ENCODE measurements at places on chromosomes 1 and 21.

DNA sequence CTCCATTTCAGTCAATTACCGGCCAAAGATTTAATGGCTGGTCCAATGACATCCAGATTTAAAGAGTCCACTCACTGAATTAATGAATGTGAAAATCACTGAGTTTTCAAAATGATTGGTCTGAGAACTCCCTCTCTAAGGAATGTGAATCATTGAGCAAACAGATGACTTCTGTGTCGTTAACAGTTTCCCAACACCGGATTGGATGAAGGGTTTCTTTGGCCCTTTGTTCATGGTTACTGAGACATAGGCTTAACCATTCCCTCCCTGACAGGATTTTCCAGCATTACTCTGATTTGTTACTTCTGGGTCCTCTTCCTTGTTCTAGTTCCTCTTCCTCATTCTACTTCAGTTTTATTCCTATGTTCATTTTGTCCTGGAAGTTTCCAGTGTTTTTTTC lies 1.5 kb upstream of the CLDN17 start:
- no peak for DNase-seq

GRCh38 chr1:51535006-51535592 lies 16.0 kb upstream of the EPS15 start:
- DNase-seq, result peak; percentile 26

DNA sequence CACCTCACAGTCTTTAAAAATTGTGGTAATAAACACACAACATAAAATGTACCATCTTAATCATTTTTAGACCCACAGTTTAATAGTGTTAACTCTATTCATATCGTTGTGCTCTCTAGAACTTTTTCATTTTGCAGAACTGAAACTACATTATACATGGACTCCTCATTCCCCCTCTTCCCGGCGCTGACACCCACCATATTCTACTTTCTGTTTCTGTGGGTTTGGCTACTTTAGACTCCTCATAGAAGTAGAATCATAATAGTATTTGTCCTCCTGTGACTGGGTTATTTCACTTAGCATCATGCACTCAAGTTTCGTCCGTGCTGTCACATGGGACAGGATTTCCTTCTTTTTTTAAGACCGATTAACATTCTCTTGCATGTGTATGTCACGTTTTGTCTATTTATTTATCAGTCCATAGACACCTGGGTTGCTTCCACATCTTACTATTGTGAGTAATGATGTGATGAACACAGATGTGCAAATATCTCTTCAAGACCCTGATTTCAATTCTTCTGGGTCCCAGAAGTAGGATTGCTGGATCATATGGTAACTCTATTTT lies 62.9 kb upstream of the TMPRSS2 start:
- DNase-seq, result no peak

DNA sequence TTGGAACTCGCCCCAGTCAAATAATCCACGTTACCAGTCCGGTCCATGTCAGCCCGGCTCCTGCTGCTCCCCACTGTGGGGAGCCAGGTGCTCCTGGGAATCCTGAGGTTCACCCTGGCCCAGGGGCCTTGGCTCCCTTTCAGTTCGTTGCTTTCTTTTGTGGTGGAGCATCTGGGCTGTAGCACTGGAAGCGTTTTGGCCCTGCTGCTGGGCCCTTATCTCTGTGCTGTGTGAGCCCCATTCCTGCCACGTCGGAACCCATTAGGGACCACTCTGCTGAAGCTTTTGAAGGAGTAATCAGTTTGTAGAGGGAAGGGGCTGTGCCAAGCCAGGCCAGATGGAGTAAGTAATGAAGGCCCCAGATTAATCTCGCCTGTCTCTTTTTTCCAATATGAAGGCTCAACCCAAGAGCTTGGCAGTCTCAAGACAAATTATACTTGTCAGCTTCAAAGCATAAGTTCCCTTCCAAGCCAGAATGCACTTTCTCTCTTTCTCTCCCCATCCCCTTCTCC lies 82.3 kb downstream of the PGM1 start:
- no peak for DNase-seq

GRCh38 chr1:206831650-206832049 lies 33.8 kb upstream of the IL20 start:
- no peak for DNase-seq

- no peak for DNase-seq
Observed at GRCh38 chr1:68442006-68442405, 7.7 kb downstream of the RPE65 start.

GRCh38 chr1:245825128-245825901 lies 670.5 kb downstream of the KIF26B start:
- no peak for DNase-seq

DNA sequence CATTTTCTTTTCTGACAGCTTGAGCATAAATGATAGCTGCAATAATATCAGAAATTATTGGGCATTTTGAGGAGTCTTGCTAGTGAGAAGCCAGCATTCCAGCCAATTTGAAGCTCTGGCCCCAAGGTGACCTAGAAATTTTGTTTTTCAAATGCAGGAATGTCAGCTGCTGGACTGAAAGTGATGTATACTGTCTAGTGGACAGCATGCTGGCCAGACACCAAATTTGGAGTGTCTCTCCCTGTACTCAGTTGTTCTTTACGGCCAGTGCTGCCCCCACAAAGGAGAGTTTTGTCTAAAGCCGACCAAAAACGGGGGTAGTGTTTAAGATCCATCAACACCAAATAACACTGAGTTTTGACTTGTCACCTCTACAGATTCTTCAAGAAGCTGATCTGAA lies 5.2 kb downstream of the RGS7 start:
- DNase-seq, result no peak

- DNase-seq, result no peak
Observed at GRCh38 chr1:41607808-41608207, 123.3 kb upstream of the EDN2 start.

DNA sequence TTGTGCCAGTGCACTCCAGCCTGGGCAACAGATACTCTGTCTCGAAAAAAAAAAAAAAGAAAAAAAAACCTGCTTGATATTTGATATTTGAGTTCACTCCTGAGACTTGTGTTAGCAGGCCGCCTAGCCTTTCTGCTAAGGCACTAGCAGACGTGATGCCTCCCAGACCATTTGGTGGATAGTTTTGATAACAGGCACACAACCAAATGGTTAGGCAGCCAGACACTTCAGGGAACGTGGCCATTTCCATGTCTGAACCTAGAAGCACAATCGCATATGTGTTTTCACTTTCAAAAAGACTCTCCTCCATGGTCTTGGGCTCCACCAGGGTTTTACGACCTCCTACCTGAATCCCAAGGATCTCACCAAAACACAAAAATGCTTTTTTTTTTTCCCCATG lies 1319.5 kb downstream of the BRINP3 start:
- no peak for DNase-seq

DNA sequence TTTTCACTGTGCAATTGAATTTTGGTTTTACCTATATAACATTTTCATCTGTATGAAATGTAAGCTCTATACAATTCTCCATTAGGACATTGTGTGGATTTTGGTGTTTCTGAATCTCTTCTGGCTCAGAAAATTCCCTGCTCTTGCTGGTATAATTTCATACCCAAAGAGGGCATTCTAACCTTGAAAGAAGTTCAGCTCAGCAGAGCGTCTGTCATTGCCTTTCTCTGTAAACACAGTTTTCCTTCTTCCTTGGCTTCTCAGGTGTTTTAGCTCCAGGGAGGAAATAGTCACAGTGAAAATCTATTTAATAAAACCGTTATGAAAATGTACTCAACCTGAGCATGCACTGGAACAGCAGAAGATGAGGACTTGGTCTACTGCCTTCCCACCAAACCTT lies 16.0 kb downstream of the DISC1 start:
- DNase-seq, result no peak

GRCh38 chr1:244751271-244751895 lies 84.1 kb upstream of the COX20 start:
- DNase-seq, result no peak

DNA sequence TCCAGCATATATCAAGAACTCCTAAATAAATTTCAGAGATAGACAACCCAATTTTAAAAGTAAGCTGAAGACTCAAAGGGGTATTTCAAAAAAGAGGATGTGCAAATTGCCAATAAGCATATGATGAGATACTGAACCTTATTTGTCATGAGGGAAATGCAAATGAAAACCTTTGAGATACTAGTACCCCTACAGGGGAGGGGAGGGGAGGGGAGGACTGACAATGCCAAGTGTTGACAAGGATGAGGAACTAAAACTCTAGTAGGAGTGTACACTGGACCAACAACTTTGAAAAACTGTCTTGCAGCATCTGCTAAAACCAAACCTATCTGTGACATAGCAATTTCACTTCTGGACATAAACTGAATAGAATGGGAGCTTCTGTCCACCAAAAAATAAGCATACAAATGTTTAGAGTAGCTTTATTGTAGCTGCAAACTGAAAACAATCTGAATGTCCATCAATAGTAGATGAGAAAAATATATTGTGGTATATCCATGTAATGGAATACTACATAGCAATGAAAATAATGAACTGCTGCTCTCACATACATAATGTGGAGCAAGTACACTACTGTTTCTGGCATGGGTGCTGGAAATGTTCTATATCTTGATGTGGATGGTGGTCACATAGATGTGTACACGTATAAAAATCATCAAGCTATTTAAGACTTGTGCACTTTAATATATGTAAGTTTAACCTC lies 57.2 kb downstream of the CDK18 start:
- DNase-seq, result no peak

GRCh38 chr1:29310616-29311180 lies 74.4 kb downstream of the PTPRU start:
- no peak for DNase-seq

GRCh38 chr1:204979891-204980649 lies 62.9 kb upstream of the CNTN2 start:
- no peak for DNase-seq

DNA sequence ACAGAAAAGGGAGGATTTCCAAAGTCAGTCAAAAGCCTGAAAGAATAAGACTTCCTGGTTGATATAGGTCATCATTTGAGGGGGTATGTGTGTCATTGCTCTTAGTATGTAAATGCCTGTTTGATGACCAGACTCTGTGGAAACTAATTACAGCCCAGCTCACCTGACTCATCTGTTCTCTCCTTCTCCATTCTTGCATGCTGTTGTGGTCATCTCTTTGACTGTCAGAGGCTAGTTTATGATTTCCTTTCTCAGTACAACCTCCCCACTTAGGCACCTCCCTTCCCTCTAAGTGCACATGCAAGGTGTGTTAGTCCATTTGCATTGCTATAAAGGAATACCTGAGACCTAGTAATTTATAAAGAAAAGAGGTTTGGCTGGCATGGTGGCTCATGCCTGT lies 2.4 kb upstream of the C1orf116 start:
- no peak for DNase-seq

DNA sequence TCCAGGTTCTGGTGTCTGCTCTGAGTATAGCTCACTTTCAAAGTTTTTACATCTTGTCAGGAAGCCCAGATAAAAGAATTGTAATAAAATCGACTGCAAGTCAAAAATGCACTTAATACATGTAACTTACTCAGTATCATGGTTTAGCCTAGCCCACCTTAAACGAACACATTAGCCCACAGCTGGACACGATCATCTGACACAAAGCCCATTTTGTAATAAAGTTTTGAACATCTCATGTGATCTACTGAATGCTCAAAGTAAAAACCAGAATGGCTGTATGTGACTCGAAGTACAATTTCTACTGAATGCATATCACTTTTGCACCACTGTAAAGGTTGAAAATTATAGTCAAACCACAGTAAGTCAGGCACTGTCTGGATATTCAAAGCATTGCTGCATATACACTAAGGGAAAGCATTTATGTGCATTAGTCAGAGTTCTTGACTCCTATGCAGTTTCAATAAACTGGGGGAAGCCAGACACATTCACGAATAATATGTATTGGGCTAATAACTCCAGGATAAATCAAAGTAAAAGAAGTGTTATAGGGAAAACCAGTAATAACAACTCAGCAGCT lies 12.2 kb upstream of the TDRD10 start:
- DNase-seq, result no peak

GRCh38 chr1:24416666-24417391 lies 1.2 kb downstream of the NIPAL3 start:
- DNase-seq, result peak; percentile 83

- DNase-seq, result no peak
Observed at GRCh38 chr1:43184388-43184787, 12.3 kb downstream of the CFAP57 start.

DNA sequence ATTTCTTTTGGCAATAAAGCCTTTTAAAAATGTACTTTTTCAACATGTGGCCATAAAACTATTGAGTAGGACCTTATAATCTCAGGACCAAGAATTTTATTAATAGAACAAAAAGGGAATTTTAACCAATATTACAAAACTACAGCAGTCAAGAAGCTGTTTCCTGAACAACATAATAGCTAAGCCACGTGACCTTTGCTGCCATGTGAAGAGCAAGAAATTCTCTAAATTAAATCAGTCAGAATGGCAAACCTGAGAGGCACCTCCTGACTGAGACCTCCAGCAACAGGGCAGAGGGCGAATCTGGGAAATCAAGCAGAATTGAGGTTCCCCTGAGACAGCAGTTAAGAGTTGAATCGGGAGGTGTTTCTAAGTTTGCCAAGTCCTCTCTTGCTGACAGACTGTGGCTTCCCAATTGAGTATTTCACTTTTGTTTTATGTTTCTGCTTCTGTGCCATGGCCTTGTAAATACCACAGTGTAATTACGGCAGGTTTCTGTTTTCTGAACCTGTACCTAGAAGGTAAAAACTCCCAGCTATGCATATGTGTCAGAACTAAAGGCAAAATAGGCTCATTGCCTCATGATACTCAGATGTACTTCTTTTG lies 358.4 kb downstream of the NTNG1 start:
- no peak for DNase-seq

DNA sequence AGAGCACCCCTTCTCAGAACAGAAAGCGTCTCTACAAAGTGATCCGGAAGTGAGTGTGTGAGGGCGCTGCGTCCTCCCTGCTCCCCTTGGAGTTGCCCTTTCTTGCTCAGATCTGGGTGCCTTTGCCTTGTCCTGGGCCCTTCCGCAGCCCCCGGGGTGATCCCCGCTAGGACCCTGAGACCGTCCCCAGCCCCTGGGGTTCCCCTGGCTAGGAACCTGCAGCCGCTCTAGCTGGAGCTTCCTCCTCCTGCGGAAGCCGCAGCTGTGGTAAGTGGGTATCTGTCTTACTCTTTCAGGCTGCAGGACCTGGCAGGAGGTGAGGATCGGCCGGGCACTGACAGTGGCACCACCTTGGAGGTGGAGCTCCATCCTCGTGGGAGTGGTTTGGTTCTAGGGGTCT lies 11.2 kb downstream of the RRP1 start:
- no peak for DNase-seq

GRCh38 chr1:38097284-38097898 lies 50.8 kb upstream of the POU3F1 start:
- no peak for DNase-seq

GRCh38 chr1:44566281-44567046 lies 107.8 kb downstream of the TMEM53 start:
- no peak for DNase-seq
